ENCODE measurements at places on chromosomes 4 and X.

DNA sequence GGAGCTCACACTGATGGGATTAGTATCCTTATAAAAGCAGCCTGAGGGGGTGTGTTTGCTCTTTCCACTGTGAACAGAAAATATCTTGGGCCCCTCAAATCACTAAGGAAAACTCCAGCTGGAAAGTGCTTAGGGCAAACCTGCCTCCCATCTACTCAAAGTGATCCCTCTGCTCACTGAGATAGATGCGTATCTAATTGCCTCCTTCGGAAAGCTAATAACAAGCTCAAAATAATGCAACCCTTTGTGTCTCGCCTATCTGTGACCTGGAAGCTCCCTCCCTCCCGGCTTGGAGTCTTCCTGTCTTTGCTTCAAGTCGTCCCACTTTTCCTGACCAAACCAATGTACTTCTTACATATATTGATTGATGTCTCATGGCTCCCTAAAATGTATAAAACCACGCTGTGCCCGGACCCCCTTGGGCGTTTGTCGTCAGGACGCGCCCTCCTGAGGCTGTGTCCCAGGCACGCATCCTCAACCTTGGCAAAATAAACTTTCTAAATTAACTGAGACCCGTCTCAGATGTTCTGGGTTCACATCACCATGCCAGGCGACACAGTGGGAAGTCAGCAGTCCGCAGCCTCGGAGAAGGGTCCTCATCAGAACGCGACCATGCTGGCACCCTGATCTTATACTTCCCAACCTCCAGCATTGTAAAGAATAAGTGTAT, 34.1 kb upstream of the SORCS2 start:
- no peak for DNase-seq

GRCh38 chr4:150973626-150974251, 41.3 kb downstream of the LRBA start:
- no peak for DNase-seq

- no peak for DNase-seq
Measured at GRCh38 chr4:71221510-71222466, 117.0 kb upstream of the SLC4A4 start.

DNA sequence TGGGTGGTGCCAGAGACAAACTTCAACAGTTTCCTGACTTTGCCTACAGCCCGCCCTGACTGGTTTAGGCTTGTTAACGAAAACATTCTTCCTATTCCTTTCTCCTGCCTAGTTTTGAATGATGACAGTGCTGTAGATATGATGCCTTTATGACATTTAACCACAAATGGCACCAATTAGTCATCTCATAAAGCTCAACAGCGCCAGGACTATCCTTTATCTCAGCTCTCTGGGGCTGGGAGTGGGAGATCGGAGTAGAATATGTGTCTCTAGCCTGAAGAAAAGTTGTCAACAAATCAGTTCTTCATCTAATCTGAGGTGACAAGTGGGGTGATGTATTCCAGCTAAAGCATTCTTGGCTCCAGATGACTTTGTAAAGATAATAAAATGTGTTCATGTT, 64.6 kb upstream of the SH3RF1 start:
- DNase-seq = no peak

- no peak for DNase-seq
Measured at GRCh38 chr4:57308301-57308700, 198.1 kb upstream of the IGFBP7 start.

DNA sequence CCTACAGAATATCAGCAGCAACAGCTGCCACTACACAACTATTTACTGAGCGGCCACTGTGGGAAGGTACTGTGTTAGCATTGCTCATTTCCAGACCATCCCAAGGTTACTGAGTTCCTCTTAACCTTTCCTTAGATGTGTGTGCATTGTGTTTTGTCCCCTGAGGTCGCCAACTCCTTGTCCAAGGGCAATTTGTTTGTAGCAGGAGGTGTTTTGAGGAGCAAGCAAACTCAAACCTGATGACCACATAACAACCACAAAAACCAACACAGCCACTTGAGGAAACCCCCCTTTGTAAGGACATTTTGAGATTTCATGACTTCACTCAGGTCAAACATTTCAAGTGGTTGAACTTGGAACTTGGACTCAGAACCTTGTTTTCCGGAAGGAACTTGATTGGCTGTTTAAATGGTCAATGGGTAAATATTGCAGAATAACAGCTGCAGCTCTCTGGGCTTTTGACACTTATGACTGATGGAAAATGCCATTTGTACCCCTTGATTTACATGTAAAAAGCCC, 122.3 kb downstream of the MID1IP1 start:
- DNase-seq = no peak

DNA sequence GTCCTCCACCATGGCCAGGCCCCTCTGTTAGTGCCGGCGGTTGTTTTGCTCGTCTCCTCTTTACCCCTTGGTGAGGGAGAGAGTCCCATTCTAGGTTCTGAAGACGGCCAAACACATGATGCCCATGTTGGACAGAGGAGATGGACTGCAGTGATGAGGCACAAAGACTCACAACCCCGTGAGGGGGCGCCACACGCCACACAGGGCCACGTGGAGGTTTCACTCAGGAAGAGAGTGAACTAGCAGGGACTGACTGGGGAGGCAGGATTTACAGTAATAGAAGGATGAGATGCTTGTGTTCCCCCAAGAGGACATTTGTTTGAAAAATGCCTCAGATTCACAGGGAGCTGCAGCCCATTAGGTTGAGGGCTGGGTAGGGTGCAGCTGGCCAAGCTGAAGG, 655.3 kb upstream of the FRG1 start:
- DNase-seq = no peak

- DNase-seq = no peak
Measured at GRCh38 chrX:154516656-154517100, 646 bp upstream of the FAM3A start.

GRCh38 chr4:3701271-3701734, 64.9 kb upstream of the ADRA2C start:
- DNase-seq = no peak

DNA sequence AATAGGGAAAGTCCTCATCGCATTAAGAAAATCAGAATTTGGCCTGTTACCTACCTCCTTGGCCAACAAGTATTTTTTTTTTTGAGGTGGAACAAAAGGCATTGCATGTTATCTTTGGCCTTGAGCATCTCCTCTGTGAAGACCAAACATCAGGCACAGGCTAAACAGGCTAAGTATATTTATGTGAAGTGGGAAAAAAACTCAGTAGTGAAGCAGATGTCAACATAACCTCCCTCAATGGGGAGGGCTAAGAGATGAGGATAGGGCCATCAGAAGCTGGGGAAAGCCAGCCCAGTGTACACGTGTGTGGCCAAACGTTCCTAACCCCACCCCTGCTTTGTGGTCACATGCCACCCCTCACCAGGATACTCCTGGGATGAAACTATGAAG, 102.5 kb downstream of the FNIP2 start:
- DNase-seq = no peak

GRCh38 chr4:21879187-21879586, 69.4 kb downstream of the KCNIP4 start:
- no peak for DNase-seq

DNA sequence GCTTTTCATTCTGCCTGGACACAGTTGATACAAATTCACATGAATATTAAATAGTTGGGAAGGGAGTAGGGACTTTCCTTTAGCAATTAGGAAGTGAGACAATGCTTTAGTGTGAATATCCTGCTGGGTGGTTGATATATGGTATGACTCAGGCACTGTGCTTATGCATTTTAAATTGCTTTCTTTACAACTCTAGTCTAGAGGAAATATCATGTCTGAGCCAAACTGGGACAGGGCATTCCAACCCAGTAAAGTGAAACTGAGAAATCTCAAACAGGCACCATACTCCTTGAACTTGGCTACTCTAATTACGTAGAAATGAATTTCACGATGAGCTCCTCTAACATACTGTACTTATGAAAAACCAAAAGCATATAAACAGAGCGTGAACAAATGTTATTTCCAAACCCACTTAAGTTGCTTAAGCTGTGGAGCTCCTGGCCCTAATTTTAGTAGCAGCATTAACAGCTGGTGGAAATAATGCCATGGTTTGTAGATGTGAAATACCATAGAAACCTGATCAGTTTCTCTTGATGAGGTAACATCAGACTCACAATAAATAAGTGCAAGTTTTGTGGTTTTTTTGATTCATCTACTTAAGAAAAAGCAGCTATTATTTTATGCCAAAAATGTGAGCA, 242.9 kb upstream of the GK2 start:
- DNase-seq = no peak

Data from stimulated activated CD4-positive, alpha-beta T cell treated with anti-CD3 and anti-CD28 coated beads, TNF-alpha, amount 100 ng/mL, for 1 hour (primary cell).